Stimulated activated CD8-positive, alpha-beta memory T cell treated with anti-CD3 and anti-CD28 coated beads, Interleukin-4, amount 100 ng/mL, for 4 hours (primary cell): ENCODE measurements at places on chromosomes 4 and X.

GRCh38 chr4:58587856-58588255 is 1477.7 kb upstream of the IGFBP7 start:
- no peak for DNase-seq

- DNase-seq, result no peak
These were observed 36.4 kb downstream of the NLRP2B start for GRCh38 chrX:57643698-57644097.

DNA sequence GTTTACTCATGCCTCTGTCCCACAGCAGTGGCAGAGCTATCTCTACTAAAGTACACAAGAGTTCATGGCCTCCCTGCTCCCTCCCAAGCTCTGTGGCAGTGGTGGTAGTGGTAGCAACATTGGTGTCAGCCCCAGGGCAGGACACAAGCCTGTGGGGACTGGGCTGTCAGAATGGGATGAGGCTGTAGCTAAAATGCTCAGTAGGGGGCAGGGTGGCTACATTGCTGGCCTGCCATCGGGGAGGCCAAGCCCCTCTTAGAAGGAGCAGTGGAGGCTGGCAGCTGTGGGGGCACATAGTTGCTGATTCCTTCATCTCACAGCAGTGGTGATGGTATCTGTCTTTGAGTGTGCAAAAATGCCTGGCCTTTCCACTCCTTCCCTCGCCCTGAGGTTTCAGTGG is 461.7 kb downstream of the PCDH18 start:
- DNase-seq, result no peak

DNA sequence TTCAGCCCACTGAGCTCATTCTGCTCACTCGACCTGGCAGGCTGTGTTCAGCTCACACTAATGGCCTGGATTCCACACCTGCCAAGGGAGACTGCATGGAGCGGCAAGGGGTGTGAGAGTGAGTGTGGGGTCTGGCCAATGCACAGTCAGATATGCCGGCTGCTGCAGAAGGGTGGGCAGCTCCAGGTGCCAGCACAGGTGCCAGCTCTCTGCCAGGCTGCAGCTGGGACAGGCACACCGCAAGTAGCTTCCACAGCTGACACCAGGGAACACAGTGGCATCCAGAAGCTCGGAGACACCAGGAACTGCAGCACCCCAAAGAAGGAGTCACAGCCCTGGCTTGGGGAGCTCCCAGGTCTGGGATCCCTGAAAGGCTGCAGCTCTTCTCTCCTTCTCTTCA is 83.7 kb downstream of the PRDM5 start:
- no peak for DNase-seq

- DNase-seq, result no peak
These were observed 66.0 kb downstream of the RELL1 start for GRCh38 chr4:37620176-37620575.

DNA sequence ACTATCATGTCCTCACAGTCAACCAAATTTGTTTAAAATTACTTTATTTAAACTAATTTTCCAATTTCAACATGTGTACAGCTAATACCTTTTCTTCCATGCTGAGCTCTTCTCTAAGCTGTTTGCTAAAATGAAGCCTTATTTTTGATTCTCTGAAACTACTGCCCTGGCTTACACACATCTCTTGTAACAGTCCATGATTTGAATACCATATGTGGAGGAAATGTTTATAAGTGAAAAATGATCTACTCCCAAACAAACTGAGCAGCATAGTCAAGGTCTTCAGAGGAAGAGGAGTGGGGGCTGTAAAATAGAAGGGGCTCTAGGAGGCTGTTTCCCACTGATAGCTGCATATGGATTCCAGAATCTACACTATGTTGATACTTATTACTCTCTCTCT is 188.7 kb downstream of the ANKRD50 start:
- no peak for DNase-seq

DNA sequence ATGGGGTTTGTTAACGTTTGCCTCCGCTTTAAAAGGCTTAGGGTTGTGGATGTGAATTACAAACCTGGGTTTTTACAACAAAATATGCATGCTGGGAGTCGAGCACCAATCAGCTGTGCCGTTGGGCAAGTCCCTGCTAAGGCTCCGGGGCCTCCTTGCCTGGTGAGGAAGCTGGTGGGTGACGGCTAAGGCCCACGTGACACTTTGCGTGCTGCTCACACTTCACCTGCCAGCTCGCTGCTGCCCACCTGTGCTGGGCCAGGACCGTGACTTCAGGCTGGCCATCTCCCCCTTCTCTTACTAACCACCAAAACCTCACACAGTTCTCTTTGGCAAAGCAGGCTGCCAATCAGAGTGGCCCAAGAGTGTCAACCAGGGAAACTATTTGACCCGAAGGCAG is 178.3 kb downstream of the AFAP1 start:
- DNase-seq, result no peak

- DNase-seq, result no peak
These were observed 296.2 kb downstream of the INPP4B start for GRCh38 chr4:142549726-142550463.

- no peak for DNase-seq
These were observed 166.0 kb downstream of the PDGFRA start for GRCh38 chr4:54395013-54395527.

- no peak for DNase-seq
These were observed 75.4 kb downstream of the TMEM131L start for GRCh38 chr4:153541456-153542096.

DNA sequence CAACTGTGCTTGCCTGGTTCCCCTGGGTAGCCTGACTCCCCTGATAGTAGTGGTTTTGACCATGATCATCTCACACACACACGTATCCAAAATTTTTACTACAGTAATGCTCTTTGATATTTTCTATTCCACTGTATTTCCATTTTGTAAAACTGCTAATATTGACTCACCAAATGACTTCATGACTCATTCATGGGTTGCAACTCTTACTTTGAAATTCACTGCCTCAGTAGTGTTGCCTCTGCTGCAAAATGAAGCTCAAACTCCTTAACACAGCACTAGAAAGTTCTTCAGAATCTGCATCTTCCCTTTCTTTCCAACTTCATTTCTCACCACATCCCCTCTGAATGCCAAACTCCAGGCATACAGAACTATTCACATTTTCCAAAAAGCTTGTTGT is 20.3 kb downstream of the QRFPR start:
- no peak for DNase-seq

DNA sequence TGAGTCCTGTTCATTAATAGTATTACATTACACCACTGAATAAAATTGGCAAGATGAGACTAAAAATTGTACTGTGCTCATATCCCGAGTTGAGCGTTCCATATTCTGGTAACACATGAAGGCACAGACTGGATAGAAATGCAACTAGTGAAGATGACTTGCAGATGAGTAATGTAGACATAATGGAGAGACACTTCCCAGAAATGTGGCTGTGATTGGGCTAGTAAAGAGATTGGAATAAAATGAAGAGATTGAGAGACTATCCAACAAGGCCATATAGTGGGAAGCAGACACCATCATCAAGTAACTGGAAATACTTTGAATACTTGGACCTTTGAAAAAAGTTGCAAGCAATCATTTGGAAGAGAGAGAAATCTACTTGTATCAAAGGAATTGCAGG is 77.3 kb downstream of the DCAF8L1 start:
- DNase-seq, result no peak

DNA sequence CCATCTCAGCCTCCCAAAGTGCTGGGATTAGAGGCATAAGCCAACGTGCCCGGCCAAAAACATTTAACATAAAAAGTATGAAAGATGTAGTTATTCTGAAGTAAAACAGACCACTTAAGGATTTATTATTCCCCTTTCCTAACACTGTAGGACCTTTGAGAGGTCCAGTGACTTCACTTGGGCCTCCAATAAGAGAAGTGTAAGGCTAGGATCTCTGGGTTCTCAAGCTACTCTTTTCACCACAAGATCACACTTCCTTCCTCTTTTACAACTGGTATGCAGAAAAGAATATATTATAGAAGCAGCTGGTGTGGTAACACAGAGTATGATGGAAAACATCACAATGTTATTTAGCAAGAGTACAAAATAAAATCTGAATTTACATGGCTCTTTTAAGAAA is 30.2 kb upstream of the CCNG2 start:
- no peak for DNase-seq

GRCh38 chr4:88585917-88586316 is 6.4 kb upstream of the HERC3 start:
- DNase-seq, result no peak

- no peak for DNase-seq
These were observed 111.6 kb downstream of the FAM53A start for GRCh38 chr4:1572521-1572920.

- DNase-seq, result no peak
These were observed 12.0 kb upstream of the DCHS2 start for GRCh38 chr4:154503598-154503997.

GRCh38 chrX:41180194-41180908 is 95.1 kb downstream of the USP9X start:
- DNase-seq, result no peak

GRCh38 chr4:89579771-89580170 is 257.2 kb downstream of the SNCA start:
- DNase-seq, result no peak

DNA sequence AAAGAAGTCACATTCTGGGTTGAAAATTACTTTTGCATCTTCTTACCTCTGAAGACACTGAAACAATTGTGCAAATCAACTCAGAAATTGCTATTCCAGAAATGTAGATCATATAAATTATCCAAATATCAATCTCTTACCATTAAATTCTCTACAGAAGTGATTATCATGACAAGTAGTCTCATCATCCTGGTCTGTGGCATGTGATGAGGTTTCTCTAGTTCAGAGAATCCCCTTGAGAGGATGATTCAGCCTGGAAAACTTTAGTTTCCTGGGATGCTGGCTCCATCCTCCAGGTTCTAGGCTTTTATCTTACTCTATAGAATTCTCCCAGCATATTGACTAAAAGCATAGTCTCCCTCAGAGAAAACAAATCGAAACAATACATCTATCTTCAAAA is 76.2 kb upstream of the S100G start:
- DNase-seq, result no peak

DNA sequence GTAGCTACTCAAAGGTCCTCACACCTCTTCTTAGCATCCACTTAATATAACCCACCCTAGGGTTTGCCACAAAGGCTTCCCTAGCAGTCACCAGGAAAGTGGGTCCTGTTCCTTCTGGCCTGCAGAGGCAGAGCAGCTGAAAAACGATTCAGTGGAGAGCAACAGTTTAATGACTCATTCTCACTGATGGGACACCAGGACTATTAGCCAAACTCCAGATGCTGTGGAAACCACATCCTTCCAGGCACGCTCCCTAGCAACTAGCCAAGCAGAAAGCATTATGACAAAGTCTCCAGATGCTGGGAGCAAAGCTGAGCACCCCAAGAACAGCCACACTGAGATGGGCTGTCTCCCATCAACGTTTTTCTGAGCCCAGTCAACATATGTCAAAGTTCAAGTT is 30.3 kb upstream of the UTP14A start:
- no peak for DNase-seq

GRCh38 chr4:139083956-139084803 is 68.6 kb downstream of the NOCT start:
- peak; percentile 33 for DNase-seq

GRCh38 chrX:119880076-119880475 is 8.4 kb downstream of the NDUFA1 start:
- DNase-seq, result no peak

- DNase-seq, result no peak
These were observed 464.3 kb downstream of the TMA16 start for GRCh38 chr4:163958751-163959150.

GRCh38 chr4:42653626-42654560 is 3.0 kb downstream of the ATP8A1 start:
- DNase-seq, result no peak
